ENCODE measurements at places on chromosomes 6 and 20. TPM values are rescaled to one million over a fixed set of nuclear protein-coding genes. Genes with fewer than 3 reads are reported as not detected.

Gene NFKBIE
- polyA plus RNA-seq: 4.6 TPM

Gene ARMC2
- polyA plus RNA-seq: 7.8 TPM

Gene GPANK1
- 14.1 TPM for polyA plus RNA-seq

Gene PSORS1C1
- polyA plus RNA-seq: 1.7 TPM

Gene HTR1E
- not detected for polyA plus RNA-seq

- DNase-seq: no peak
Measured at GRCh38 chr6:35048631-35049083, 92.5 kb downstream of the TCP11 start.

- no peak for DNase-seq
Measured at GRCh38 chr6:150940941-150941340, 75.4 kb downstream of the MTHFD1L start.

- no peak for DNase-seq
Measured at GRCh38 chr6:159915397-159915796, 24.6 kb downstream of the MAS1 start.

DNA sequence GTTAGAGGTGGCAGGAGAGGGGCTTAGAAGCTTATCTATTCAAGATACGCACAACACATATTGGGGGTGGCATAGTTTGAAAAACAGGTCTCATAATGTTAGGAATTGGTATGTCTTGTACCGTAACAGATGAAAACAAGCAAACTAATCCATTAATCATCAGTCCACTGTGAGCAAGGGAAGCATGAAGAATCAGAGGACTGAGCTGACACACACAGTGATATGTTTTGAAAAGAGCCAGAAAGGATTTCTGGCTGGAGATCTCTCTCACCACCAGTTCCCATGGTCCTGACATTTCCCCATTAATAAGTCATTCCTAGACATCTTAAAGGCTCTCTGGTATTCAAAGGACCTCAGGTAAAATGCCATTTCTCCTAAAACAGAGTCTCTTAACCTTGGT lies 158.8 kb upstream of the PHACTR1 start:
- DNase-seq: no peak
